ENCODE measurements at places on chromosomes 4 and X. TPM values are rescaled to one million over a fixed set of nuclear protein-coding genes. Genes with fewer than 3 reads are reported as not detected.

The GPRIN3 gene
- total RNA-seq, result 3.7 TPM

The IL13RA1 gene
- 26.1 TPM for total RNA-seq

The RHOXF2 gene
- total RNA-seq, result not detected

The FOXR2 gene
- total RNA-seq, result not detected

The SEPSECS gene
- 8.9 TPM for total RNA-seq

The PAGE1 gene
- not detected for total RNA-seq

Measured in skeletal muscle tissue (tissue), 5 donors.